ENCODE measurements at places on chromosomes 2 and 18.

- no peak for DNase-seq
Measured at GRCh38 chr2:223442847-223443246, 159.3 kb downstream of the SCG2 start.

GRCh38 chr2:177243476-177243875 lies 21.1 kb downstream of the NFE2L2 start:
- no peak for DNase-seq

- no peak for DNase-seq
Measured at GRCh38 chr2:129459200-129459876, 520.1 kb upstream of the RAB6C start.

GRCh38 chr2:28345619-28346018 lies 47.0 kb upstream of the FOSL2 start:
- no peak for DNase-seq

DNA sequence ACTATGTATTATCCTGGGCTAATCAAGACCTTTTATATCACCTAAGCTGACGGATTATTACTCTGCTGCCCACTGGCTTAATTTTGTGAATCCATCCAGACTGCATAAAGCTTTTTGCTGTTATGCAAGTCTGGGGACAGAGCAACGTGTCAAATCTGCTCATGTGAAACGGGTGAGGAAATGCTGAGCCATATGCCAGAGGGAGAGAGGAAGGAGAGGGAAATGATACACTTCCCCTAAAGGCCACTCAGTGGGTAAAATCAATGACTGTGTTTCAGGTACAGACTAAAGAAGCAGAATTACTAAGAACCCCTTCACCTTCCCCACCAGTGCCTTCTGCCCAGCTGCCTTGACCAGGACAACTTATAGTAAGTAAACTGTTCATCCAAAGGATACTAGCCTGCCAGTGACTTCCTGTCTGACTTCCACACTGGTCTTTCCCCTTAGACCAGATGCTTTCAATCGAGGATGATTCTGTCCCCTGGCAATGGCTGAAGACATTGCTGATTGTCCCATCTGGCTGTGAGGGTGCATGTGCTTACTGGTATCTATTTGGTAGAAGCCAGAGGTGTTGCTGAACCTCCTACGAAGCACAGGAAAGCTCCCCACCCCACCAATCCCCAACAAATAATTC lies 43.0 kb downstream of the STAT1 start:
- DNase-seq, result no peak

Data from HFFc6 (cell line).